ENCODE measurements at places on chromosomes 2 and 18.

- no peak for DNase-seq
Observed at GRCh38 chr2:37637985-37638384, 33.5 kb downstream of the CDC42EP3 start.

DNA sequence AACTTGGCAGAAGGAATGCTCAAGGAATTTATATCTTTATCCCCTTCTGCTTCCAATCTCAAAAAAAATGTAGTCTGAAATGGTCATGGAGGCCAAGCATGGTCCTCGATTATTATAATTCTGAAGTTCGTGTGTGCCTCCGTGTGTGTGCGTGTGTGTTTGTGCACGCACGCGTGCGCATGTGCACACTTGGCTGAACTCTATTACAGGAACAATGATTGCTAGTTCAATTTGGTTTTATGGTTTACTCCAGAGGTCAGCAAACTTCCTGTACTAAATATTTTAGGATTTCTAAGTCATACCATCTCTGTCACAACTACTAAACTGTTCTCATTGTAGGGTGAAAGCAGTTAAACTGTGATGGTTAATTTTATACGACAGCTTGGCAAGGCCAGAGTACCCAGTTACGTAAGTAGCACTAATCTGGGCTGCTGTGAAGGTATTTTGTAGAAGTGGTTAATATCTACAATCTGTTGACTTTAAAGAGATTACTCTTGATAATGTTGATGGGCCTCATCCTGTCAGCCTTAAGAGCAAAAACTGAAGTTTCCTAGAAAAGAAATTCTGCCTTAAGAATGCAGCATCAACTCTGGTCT, 5.8 kb upstream of the MARCHF7 start:
- no peak for DNase-seq

DNA sequence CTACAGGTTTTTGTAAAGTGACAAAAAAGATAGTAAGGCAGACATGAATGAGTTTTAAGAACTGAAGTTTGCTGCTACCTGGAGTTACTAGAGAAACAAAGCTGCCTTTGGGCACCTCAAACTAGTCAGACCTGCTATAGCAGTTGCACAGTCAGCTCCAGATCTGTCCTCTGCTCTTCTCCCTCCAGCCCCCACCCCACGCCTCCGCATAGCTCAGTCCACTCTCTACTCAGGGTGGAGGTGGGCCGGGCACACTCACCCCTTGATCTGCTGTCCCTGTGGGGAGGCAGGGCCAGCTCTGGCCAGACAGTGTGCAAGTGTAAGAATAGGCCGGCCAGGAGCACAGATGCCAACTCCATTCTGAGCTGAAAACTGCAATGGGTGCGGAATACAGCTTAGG, 4.1 kb downstream of the SERTAD2 start:
- DNase-seq = no peak

DNA sequence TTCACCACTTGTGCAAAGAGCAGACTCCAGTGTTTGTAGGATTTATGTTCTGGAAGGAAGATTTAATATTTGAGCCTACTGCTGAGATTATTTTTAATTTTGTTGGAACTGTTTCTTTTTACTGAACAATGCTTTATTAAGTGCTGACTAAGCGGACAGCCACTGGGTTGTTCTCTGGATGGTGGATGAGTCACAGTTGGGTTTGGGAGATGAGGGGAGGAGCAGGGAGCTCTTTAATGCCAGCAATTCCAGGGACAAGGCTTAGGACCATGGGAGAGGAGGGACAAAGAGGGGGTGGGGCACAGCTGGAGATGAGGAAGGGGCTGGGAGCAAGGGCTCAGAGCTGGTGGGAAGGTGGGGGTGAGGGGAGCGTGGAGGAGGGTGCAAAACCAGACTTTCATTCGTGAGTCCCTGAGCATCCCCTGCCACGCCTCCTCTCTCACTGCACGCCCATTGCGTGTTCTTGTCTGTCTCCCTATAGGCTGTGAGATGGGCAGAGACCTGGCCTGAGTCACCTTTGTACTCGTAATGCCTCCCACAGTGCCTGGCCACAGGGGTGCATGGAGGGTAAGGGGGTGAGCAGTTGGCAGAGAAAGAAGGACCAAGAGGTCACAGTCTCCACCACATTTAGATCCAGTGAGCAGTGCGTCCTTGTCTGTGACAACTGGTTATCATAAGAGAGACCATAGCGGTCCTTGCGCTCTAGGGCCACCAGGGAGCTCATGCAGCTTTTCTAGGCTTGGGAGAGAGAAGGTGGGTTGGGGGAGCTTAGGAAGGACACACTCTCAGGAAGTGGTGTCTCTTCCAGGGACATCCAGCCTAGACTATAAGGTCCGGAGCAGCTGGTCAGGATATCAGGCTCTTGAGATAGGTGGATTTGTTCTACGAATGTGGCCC, 18.4 kb downstream of the SLC4A3 start:
- peak; percentile 91 for DNase-seq

- DNase-seq = no peak
Observed at GRCh38 chr2:202624133-202624532, 10.6 kb upstream of the FAM117B start.

- peak; percentile 38 for DNase-seq
Observed at GRCh38 chr18:80103231-80103630, 5.8 kb upstream of the ADNP2 start.

GRCh38 chr2:45938649-45939511, 287.4 kb downstream of the PRKCE start:
- DNase-seq = peak; percentile 90

DNA sequence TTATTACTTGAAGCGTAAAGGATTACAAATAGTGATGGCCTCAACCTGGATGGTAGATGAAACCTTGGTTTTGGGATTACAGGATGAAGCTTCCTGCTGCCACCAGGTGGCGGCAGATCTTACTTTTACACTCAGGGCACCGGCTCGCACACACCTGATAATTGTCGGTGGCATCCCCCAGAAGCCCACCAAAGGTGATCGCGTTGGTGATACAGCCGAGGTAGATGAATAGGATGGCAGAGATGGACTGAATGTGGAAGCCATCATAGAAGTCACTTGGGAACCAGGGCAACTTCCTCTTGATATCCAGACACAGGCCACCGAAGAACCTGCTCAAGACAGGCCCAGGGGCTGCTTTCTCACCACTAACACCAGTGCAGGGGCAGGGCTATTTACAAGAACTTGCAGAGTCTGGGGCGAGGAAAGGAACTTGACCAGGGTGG, 51.8 kb downstream of the MTHFD2 start:
- DNase-seq = peak; percentile 70

DNA sequence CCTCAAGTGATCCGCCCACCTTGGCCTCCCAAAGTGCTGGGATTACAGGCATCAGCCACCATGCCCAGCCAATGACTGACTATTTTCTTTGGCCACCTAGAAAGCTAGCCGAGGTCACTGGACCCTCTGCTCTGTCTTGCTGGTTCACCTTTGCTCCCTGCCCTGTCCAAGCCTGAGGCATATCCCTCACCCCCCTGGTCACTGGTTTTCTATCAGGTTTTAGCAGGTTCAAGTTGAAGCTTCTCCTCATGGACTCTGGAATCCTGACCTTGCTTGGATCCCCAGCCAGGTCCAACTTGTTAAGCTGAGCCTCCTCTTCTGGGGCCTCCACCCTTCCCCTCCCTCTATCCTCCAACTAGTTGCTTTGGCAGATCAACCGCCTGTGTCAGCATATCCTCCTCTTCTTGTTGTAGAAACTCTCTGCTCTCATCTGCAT, 33.4 kb downstream of the PAX8 start:
- no peak for DNase-seq

GRCh38 chr2:96580771-96581170, 44.2 kb downstream of the ARID5A start:
- DNase-seq = peak; percentile 10

DNA sequence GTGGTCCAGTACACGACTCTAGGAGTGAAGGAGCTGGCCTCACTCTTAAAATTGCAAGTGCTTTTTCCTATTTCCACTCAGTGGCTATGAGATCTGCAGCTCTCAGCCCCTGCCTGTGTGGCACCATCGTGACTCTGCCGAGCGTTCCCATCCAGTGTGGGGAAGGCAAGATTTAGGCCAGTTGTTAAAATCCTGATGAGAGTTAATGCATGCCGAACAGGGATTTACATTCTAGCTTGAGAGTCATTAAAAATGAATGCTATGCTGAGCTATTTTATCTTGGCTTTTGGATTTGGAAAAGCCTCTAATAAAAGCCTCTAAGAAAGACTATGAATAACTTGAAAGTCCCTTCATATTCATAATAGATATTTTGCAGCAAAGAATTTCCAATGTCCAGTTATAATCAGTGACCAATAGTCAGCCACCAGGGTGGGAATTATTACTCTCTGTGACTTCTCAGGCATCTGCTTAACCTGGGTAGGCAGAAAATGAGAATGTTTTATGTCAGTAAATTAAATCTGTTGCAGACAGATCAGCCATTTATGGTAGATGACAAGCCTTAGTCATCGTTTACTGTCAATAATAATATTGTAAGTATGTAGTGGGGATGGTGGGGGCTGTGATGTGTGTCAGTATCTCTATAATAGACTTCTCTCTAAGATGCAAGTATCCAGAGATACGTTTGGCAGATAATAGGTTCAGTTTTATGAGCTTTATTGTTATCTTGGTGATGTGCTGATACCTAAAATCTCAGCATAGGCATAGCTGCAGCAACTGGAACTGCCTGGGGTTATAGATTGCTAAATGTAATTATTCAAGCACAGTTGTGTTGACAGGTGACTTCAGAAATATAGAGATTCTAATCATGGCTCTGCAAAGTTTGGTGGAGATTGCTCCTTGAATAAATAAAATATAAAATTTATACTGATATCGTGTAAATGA, 207.8 kb downstream of the SOCS6 start:
- DNase-seq = no peak

DNA sequence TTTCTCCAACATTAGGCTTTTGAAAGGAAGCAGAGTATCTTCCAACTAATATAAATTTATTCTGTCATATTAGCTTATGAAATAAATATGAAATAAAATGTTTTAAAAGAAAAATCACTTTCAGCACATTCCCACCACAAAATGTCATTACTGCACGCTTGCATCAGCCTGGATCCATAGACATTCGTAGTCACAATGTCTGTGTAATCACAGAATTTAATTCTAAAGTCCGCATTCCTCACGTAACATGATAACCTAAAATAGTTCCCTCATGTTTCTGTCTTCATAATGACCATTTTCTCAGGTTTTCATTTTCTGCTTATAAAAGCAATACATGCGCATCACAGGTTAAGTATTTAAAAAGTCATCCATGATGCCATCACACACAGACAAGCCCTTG, 47.1 kb downstream of the HDAC4 start:
- no peak for DNase-seq

DNA sequence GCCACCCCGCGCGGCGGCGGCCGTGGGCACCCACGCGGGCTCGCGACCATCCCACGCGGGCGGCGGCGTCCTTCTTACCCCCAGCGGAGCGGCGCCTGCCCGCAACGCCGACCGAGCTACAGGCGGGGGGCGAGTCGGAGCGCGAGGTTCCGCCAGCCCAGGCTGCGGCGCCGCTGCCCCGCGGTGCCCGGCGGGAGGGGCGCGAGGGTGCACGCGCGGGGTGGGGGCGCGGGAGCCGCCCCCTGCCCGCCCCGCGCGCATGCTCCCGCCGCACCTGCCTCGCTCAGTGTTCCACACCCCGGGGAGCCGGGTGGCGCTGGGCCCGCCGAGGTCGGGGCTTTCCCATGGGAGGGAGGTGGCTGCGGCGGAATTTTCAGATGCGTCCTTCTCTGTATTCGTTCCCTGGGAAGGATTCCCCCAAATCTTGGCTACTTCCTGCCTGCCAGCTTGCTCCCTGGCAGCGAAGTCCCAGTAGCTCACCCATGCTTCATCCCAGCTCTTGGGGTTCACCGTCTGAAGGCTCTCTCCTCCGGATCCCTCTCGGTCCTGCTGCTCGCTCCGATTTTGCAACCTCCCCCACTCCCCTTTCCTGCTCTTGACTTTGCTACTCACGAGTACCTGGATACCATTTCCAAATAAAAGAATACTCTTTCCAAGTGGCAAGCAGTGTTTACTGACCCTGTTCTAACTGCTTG, at the start of gene L3MBTL4:
Gene L3MBTL4, minus strand, starts transcription at position 189 of the 695 bp plus-strand sequence. CDS start 103,286 bp downstream, outside the sequence.
- DNase-seq = no peak

GRCh38 chr2:36357847-36358659, 2.5 kb downstream of the CRIM1 start:
- peak; percentile 41 for DNase-seq

GRCh38 chr2:59720296-59720866, 833.1 kb downstream of the BCL11A start:
- no peak for DNase-seq

GRCh38 chr2:105005181-105005951, 32.5 kb upstream of the MRPS9 start:
- DNase-seq = no peak

GRCh38 chr18:9419956-9420631, 55.2 kb upstream of the RALBP1 start:
- DNase-seq = peak; percentile 72

- no peak for DNase-seq
Observed at GRCh38 chr2:119222863-119223520, 642 bp upstream of the STEAP3 start.

GRCh38 chr2:42254186-42254895, 85.2 kb downstream of the EML4 start:
- no peak for DNase-seq

DNA sequence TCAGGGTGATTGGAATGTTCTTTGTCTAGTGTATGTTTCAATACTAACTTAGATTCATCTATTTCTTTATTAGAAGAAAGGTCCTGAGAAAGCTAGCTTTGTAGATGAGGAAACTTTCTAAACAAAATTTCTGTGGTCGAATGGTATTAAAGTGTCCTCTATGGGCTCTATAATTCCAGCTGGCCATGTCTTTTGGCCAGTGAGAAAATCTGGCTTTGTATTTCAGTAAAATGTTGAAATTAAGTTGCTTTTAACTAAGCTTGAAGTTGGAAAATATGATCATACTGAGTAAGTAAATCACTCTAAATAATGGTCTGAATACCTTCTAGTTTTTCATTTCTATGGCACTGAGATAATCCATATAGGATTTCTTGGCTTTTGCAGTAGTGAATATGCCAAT, 148.8 kb downstream of the RDH14 start:
- DNase-seq = no peak

DNA sequence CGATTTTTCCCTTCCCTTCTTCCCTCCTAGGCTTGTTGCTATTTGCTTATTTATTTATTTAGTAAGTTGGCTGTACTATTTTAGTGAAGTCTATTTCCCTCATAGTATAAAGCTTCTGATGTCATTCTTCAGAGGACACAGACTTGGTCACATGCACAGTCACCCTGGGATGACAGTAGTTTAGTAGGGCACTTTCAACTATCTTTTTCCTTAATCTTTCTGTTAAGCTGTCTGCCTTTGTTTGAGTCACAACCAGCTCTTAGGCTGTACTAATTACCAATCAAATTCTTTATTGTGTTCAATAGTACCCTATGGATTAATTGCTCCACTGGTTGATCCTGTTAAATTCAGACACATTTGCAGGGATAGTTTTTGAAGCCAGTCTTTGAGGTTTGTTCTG, 26.9 kb upstream of the RAB31 start:
- no peak for DNase-seq

GRCh38 chr2:159879051-159879604, 81.1 kb upstream of the CD302 start:
- peak; percentile 37 for DNase-seq

Data from AG08395 (cell line).